ENCODE measurements at places on chromosomes 2 and 18.

GRCh38 chr2:35495182-35495581 is 860.4 kb upstream of the CRIM1 start:
- DNase-seq, result no peak

- DNase-seq, result no peak
These were observed 22.2 kb downstream of the DDX1 start for GRCh38 chr2:15613736-15614429.

- DNase-seq, result no peak
These were observed 1.1 kb upstream of the ONECUT2 start for GRCh38 chr18:57433934-57434535.

GRCh38 chr2:229462112-229462511 is 191.0 kb upstream of the PID1 start:
- no peak for DNase-seq

DNA sequence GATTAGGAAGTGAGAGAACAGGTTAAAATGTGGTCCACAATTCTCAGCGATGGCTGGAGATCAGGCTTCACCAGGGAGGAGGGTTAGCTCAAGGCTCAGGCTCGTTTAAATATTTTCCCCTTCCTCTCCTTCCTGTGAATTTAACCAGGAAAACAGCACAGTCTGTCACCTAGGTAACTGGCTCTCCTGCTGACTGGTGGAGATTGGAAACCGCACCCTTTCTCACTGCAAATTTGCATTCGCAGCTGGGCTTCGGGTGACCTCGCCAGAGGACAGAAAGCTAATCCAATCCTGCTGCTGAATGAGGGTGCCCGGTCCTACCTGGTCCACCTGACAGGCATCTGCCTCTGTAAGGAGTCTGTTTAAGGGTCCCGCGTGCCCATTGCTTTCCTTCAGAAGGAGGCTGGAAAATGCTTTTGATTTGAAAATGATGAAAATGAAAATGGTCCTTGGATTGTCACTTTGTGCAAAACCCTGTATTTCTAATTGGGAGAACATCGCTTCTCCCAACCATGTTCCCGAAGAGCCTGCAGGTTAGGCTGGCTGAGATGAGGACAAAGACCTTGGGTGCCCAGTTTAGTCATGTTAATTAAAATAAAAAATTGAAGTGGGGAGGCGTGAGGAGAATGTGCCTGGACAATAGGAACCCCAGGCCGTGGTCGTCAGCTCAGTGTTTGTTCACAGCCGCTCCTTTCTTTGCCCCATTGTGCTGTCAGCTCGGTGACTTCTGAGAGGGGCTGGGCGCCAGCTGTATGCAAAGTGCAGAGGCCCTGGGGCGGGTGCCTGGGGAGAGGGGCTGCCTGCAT is 43.4 kb upstream of the MTCL1 start:
- DNase-seq, result no peak

- no peak for DNase-seq
These were observed 17.1 kb downstream of the TSHZ1 start for GRCh38 chr18:75227535-75228296.

- no peak for DNase-seq
These were observed 353.5 kb upstream of the RGPD4 start for GRCh38 chr2:107473150-107473549.

- DNase-seq, result no peak
These were observed 49.8 kb upstream of the COPS8 start for GRCh38 chr2:237035781-237036475.

GRCh38 chr2:209662021-209662420 is 109.6 kb upstream of the UNC80 start:
- no peak for DNase-seq

DNA sequence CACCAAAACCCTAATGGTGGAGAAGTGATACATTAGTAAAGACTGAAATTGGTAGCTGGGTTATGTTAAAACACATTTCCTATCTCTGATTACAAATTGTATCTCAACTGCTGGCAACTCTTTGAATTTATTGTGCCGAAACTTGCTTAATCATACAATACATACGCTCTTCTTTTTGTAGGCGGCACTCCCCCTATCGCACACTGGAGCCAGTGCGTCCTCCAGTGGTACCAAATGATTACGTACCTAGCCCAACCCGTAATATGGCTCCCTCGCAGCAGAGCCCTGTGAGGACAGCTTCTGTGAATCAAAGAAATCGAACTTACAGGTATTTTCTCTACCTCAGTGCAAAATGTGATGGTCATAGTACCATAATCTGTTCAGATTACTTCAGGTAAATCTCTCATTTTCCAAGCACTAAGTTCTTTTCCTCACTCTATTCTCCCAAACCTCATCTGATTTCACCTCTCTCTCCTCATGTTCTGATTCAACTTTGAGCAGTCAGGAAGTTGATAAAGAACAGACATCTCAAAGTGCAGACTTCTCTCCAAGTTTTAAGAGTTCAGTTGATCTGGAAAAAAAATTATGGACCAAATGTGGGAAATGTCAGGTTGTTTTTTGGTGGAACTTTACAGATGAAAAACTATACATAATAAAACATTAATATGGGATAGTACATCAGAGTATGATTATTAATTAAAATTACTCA is 66.5 kb downstream of the ABI2 start:
- DNase-seq, result no peak

GRCh38 chr2:63051042-63051794 is 588 bp downstream of the OTX1 start:
- DNase-seq, result no peak

Data from stimulated activated CD4-positive, alpha-beta T cell treated with anti-CD3 and anti-CD28 coated beads, Interleukin-1b, Interleukin-23, amount 100 ng/mL, for 1 hour (primary cell).